ENCODE measurements at places on chromosomes 2 and 18.

DNA sequence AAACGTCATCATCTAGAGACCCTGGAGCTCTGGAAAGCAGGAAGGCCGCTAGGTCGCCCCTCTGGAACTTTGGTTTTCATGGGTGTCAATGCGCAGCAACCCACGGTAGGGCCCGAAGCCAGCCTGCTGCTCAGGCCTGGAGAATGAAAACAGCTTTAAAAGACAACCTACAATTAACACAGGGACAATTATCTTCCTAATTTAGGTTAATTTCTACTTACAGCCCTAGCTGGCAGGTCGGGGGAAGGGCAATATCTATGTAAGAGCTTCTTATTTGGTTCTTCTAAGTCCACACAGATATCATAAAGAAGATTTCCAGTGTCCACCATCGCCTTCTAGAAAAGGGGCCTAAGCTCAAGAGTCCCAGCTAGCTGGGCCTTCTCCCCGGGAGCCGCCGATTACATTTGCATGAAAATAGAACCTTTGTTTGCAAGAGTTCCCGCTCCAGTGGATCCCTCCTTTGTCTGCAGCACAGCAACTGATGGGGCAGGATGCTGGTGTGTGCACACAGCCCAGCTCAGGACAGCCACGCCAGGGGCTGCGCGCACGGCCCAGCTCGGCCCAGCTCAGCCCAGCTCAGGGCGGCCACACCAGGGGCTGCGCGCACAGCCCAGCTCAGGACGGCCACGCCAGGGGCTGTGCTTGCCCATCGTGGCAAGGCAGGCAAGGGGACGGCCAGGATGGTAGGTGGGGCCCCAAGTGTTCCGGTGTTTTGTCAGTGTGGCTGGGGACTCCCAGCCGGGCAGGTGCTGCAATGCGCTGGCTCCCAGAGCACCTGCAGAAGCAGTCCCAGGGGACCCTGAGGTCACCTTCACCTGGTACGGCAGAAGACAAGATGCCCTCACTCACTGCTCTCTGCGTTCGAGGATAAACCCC, 109.1 kb downstream of the HDAC4 start:
- H3K27ac ChIP-seq = no peak overlapping the region
- H3K36me3 ChIP-seq = peaks cover 4% of the 10 kb centered on the region
- H3K4me1 ChIP-seq = peaks cover 81% of the 10 kb centered on the region

DNA sequence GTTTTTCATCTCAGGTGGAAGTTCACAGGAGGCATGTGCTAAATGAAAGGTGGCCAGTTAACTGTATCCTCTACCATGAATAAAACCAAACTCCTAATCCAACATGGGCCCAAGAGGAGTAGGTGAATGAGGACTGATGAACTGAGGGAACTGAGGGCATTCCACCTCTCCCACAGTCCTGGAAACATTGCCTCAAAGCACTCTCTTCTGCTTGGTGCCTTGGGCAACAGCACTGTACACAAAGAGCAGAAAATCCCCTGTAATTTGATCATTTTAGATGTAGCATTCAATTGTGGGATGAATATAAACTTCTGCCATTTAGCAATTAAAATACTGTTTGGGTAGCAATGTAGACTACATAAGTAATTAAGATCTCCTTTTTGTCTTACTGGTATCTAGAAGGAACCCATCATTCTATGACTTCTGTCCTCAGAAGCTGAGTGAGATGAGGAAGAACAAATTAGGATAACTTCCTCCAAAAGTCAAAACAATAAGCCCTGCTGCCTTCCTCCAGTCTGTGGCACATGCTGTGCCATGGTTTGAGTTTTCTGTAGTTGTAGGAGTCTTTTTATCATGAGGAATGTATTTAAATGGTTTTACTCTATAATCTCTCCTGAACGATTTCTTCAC, 86.7 kb upstream of the ZEB2 start:
- no peak for DNase-seq
- no peak overlapping the region for H3K27ac ChIP-seq
- H3K27me3 ChIP-seq = peaks cover 16% of the 10 kb centered on the region
- H3K4me3 ChIP-seq = no peak overlapping the region

DNA sequence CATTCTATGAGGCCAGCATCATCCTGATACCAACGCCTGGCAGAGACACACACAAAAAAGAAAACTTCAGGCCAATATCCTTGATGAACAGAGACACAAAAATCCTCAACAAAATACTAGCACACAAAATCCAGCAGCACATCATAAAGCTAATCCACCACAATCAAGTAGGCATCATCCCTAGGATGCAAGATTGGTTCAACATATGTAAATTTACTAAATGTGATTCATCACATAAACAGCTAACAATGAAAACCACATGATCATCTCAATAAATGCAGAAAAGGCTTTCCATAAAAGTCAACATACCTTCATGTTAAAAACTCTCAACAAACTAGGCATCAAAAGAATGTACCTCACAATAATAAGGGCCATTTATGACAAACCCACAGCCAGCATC, 65.3 kb downstream of the WDPCP start:
- DNase-seq = no peak
- no peaks in the 10 kb centered on the region for H3K27me3 ChIP-seq
- H3K4me1 ChIP-seq = no peaks in the 10 kb centered on the region
- no peak overlapping the region for H3K4me3 ChIP-seq
- no peak overlapping the region for H3K27ac ChIP-seq

DNA sequence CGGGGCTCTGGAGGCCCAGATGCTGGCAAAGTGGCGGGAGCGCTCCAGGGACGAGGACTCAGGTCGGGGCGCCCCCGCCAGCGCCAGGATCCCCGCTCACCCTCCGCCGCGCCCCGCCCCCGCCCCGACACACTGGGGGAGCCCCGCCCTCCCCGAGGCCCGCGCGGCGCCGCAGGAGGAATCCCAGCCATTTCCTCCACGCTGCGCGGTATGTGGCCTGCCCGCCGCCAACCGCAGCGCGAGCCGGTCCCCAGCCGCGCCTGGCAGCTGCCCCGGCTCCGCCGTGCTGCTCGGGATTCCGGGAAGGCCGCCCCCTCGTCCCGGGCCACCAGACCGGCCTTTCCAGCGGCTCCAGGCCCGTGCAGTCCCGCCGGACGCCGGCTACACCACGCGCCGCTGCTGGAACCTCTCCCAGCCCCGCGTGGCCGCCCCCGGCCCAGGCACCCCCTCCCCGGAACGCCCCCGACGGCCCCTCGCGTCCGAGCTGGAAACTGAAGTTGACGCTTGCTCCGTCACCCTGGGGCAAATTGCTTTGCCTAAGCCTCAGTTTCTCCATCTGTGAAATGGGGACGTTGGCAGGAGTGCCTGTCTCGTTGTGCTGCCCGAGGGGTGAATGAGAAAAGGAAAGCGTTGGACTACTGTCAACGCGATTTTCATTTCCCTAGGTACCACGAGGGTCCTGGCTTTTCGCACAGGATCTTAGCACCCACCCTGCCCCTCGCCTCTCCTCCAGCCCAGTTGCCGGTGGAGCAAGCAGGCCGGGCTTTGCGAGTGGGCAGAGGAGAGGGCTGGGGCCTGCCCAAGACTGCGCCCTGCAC, 53.6 kb downstream of the PKDCC start:
- peak overlapping the region; percentile 95 for H3K4me3 ChIP-seq
- peak; percentile 72 for DNase-seq
- peaks cover 10% of the 10 kb centered on the region for H3K36me3 ChIP-seq
